Naive thymus-derived CD4-positive, alpha-beta T cell (primary cell): ENCODE measurements at places on chromosomes 3 and 15. TPM values are rescaled to one million over a fixed set of nuclear protein-coding genes. Genes with fewer than 3 reads are reported as not detected.

CDHR4 gene
- total RNA-seq: 0.29 TPM

ACAD9 gene
- 40.3 TPM for total RNA-seq

GATA2 gene
- total RNA-seq: 0.30 TPM

STX19 gene
- total RNA-seq: not detected

CHL1 gene
- total RNA-seq: not detected in 2 replicates

ABI3BP gene
- not detected for total RNA-seq

ROBO1 gene
- 0.10 and 0.18 TPM in 2 replicates for total RNA-seq

CCDC54 gene
- total RNA-seq: not detected

ANKRD63 gene
- total RNA-seq: 0.27 TPM in 1 of 2 replicates, not detected in the other

MYH15 gene
- 0.05 TPM for total RNA-seq

LRRC15 gene
- not detected for total RNA-seq

RTP3 gene
- not detected for total RNA-seq

SCN11A gene
- total RNA-seq: 0.07 TPM in 1 of 2 replicates, not detected in the other

CELSR3 gene
- 4.2 TPM for total RNA-seq

DNAH12 gene
- total RNA-seq: 0.05 and 0.20 TPM in 2 replicates

CP gene
- total RNA-seq: not detected

PRTG gene
- total RNA-seq: not detected

EPHB1 gene
- 1.6 TPM for total RNA-seq

AGTR1 gene
- total RNA-seq: not detected

AMIGO3 gene
- total RNA-seq: not detected

NMNAT3 gene
- 6.2 TPM for total RNA-seq

TEX55 gene
- not detected for total RNA-seq

ZNF80 gene
- total RNA-seq: 0.61 TPM

TRAT1 gene
- total RNA-seq: 158 and 166 TPM in 2 replicates

SPG21 gene
- 61.2 and 63.6 TPM in 2 replicates for total RNA-seq

RPL15 gene
- 2,232 TPM for total RNA-seq

CSPG4 gene
- not detected for total RNA-seq

GOLGA8S gene
- total RNA-seq: 0.57 TPM

SEMA6D gene
- not detected for total RNA-seq

CLSTN2 gene
- 0.03 TPM in 1 of 2 replicates, not detected in the other for total RNA-seq

C15orf61 gene
- 11.0 TPM for total RNA-seq

SIDT1 gene
- 32.1 and 32.8 TPM in 2 replicates for total RNA-seq

MUSTN1 gene
- total RNA-seq: 0.59 and 1.3 TPM in 2 replicates

ACAN gene
- not detected for total RNA-seq

SKOR1 gene
- 0.57 TPM for total RNA-seq

BCHE gene
- not detected for total RNA-seq

MUC4 gene
- not detected for total RNA-seq

ITIH1 gene
- total RNA-seq: not detected

PLA2G4E gene
- total RNA-seq: not detected in 2 replicates

TMIE gene
- total RNA-seq: 2.2 TPM

PIK3CB gene
- total RNA-seq: 40.0 TPM

NKIRAS1 gene
- 3.2 TPM for total RNA-seq

DHFR2 gene
- total RNA-seq: 3.2 TPM

KNG1 gene
- not detected for total RNA-seq

ALDH1L1 gene
- total RNA-seq: not detected

FOXB1 gene
- total RNA-seq: 0.27 TPM

METTL6 gene
- total RNA-seq: 7.9 TPM

CD200R1 gene
- 22.9 TPM for total RNA-seq

SPTBN5 gene
- total RNA-seq: 1.4 TPM

GABRR3 gene
- not detected for total RNA-seq

SOX2 gene
- not detected for total RNA-seq

REC114 gene
- not detected in 2 replicates for total RNA-seq

ROBO2 gene
- not detected for total RNA-seq

ADIPOQ gene
- total RNA-seq: not detected in 2 replicates

AHSG gene
- total RNA-seq: not detected

AQP9 gene
- not detected for total RNA-seq

CD276 gene
- total RNA-seq: 1.9 TPM

DUOXA2 gene
- total RNA-seq: not detected

KY gene
- total RNA-seq: not detected
